ENCODE measurements at places on chromosomes 4 and X.

- no peak for DNase-seq
Measured at GRCh38 chr4:185304944-185305690, 90.6 kb downstream of the LRP2BP start.

DNA sequence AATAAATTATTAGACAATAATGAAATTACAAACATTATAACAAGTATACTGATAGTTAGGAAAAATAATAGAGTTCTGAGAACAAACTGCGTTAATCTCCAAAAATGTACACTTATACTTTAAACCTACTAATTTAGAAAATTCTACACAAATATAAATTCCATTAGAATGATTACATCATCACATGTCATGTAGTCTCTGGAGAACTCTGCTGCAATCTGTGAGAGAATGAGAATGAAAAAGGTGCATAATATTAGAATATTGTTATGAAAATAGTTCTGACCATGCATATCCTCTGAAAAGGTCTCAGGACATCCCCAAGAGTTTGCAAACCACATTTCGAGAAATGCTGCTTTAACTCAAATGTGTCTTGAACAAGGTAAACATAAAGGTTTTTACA lies 11.4 kb downstream of the GUCY1A1 start:
- DNase-seq, result no peak

DNA sequence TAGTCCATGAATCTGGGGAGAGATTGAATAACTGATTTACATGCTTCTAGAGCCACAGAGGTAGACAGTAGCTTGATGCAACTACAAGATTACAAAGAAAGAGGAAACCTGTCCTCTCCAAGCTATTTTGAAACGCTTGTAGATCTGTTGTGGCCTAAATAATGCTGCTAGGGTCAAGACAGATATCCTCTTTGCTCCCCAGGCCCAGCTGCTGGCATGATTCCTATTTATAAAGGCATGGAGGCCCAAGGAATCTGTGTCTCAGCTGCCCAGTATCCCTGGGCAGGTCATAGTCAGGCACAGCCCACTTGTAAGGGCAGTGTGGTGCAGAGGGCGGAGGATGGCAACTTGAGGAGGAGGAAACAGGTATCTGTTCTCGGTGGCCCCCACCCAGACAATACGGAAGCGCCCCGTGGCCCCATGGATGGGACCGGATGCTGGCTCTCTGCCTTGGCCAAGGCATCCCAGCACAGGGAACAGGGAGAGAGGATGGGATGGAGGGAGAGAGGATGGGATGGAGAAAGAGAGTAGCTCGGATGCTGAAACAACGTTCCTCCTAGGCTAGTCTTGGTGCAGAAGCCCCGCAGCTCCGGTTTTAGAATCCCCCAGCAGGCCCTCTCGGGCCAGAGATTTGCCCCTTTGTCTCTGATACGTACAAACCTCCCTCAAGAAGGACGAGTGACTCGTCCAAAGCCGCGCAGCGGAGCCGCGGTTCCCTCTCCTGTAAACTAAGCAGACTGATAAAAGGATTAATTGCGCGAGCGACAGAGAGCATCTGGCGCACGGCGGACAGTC lies 767 bp upstream of the SMIM20 start:
- peak; percentile 11 for DNase-seq

DNA sequence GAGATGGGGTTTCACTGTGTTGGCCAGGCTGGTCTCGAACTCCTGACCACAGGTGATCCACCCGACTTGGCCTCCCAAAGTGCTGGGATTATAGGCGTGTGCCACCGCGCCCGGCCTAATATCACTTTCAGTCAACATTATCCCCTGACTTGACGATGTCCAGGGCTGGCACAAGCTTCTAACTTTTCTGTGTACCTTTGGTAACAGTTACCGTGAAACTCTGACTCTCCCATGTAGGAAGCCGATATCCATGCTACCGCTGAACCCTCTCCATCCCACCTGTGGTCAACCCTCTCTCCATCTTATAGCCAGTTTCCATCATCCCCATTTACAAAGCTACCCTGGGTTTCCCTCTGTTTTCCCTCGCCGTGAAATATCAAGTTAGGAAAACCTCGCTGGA lies 77.5 kb downstream of the CRLF2 start:
- no peak for DNase-seq

- DNase-seq, result no peak
Measured at GRCh38 chr4:1347410-1347864, 429 bp downstream of the UVSSA start.

GRCh38 chrX:108699368-108699767 lies 37.0 kb downstream of the IRS4 start:
- no peak for DNase-seq

DNA sequence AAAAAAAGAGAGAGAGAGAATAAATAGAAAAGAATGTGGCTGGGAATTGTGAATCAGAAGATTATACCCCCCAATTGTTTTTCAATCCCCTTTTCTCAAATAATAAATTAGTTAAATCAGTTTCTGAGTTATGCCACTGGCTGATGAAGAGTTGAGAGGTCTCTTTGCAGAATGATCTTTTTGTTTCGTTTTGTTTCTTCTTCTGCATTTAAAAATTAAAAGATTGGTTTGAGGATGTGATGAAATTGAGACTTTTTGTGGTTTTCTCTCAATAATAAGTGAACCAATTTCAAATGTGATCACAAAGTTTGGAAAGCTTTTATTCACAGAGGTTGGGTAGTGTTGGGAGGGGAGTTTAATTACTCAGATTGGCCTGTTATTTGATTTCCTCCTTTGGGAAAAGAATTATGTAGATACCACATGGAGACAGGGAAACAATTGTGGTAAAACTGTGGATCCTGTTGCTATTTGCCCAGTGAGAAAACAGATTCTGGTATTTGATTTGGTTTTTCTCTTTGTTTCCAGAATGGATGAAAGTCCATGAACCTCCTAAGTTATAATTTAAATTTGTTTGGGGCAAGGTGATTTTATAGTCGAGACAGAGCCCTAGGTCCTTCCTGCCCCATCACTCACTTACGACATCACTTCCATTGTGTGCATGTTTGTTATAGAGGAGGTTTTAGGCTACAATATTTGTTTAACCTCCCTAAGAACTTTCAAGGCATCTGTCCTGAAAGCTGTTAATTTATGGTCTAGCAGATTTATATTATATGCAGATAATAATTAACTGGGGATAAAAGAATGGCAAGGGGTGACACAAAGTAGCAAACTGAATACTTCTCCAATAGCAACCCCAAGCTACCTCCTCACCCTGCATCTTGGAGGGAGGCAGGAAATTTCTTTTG lies 92.0 kb upstream of the BMPR1B start:
- DNase-seq, result no peak

GRCh38 chr4:145101091-145101490 lies 3.0 kb downstream of the ABCE1 start:
- DNase-seq, result no peak

GRCh38 chr4:102799816-102800215 lies 27.5 kb downstream of the UBE2D3 start:
- DNase-seq, result no peak

DNA sequence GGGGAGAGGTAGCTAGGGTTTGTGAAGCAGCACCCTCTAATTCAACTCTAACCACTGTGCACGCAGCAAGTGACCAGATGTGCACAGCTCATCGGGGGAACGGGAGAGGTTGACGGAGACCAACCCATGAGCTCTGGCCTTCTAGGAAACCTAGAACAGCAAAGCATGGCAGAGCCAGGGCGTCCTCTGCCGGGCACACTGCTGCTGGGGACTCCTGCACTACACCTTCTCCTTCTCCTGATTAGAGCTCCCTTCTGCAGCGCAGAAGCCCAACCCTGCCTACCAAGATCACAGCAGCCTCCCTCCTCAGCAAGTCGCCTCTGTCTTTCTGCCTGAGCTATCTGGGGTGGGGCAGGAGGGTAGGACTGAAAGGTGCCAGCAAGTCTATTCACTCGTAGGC lies 252.3 kb upstream of the PSAPL1 start:
- no peak for DNase-seq

- DNase-seq, result no peak
Measured at GRCh38 chr4:100208964-100209363, 18.7 kb upstream of the DDIT4L start.

- no peak for DNase-seq
Measured at GRCh38 chr4:105808750-105809041, 86.6 kb upstream of the NPNT start.

DNA sequence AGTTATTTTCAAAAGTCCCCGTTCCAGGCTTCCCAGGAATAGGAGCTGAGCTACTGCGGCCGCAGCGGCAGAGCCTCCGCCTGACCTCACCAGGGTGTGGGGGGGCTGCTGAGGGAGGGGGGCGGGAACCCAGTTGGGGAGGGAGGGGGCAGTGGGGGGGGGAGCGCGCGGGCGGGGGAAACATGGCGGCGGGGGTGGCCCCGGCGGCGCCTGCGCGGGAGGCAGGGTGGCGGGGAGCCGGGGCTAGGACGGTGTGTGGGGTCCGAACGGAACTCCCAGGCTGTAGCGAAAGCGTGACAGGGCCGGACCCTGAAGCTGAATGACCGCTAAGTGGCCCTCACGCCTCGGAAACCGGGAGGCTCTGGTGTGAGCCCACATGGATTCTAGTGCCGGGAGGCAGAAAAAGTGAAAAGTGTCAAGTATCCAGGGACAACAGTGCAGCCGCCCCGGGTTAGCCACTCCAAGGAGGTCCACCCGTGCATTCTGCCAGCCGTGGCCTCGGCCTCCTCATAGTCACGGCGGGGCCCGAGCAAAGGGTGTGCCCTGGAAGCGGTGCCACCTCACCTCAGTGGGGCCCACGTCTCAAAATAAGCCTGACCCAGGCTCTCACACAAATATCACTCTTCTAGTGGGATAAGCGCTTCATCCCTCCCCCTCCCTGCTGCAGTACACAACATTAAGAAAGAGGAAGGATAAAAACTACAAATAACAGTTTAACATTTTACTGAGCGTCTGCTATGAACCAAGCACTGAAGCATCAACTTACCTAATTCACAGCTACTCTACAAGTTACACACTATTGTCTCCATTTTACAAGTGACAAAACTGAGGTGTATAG lies at the start of gene KLHL13:
KLHL13 (minus strand) TSS at position 98 of the 838 bp plus-strand sequence. CDS start 88,337 bp downstream, outside the sequence.
- DNase-seq, result no peak

DNA sequence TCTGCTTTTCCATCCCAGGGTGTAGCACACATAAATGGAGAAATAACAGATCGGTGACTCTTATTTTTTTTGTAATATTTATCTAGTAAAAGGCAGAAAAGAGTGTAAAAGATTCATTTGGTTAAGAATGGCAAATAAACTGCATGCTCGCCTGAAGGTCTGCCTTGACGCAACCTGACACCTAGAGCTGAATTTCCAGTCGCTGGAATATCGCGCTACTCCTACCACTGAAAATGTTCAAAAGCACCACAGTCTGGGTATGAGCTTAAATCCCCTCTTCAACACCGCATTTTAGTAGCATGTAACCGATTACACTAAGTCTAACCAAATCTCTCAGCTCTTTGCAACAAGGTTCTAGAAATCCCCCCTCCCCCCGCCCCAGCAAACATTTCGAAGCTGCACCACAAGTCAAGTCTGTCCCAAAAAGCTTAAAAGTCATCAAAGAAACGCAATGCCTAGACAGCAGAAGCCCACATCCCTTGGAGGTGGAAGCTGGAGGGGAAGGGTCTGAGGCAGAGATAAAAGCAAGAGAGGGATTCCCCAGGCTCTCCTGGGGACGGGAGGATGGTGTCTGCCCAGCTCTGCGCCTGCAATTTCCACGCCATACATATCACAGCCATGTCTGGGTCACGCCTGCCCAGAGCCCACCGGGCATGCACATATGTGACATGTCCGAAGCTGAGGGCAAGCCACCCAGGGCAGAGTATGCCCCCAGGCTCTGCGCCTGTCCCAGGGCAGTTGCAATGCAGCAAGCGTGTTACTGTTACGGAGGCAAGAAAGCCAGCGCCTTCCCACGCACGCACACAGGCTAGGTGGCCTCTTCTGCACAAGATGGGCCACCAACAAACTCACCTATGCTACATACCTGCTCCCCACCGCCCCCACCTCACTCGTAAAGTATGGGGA lies 1.4 kb downstream of the FGF13 start:
- DNase-seq, result no peak

- no peak for DNase-seq
Measured at GRCh38 chr4:57090079-57090478, 20.1 kb downstream of the IGFBP7 start.

GRCh38 chr4:136355970-136356369 lies 1176.3 kb downstream of the PCDH18 start:
- DNase-seq, result no peak

- DNase-seq, result no peak
Measured at GRCh38 chr4:95889662-95890061, 49.8 kb downstream of the PDHA2 start.

- DNase-seq, result no peak
Measured at GRCh38 chr4:39571054-39571453, 43.8 kb upstream of the UGDH start.

DNA sequence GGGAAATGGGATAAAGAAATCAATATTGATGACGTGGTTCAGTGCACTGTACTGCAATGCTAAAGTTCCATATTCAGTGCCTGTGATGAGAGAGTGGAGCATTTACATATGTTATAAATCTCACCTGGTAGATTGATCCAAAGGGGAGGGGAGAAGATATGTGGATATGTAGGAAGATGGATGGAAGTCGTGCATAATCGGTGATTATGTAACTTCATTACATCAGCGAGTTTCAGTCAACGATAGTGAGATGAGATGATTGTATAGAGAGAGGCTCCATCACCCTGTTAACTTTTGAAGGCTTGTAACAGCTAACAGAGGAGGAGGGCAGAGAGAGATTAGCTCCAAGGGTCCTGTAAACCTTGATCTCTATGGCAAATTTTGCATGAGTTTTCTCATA lies 1.8 kb downstream of the IL1RAPL1 start:
- no peak for DNase-seq

DNA sequence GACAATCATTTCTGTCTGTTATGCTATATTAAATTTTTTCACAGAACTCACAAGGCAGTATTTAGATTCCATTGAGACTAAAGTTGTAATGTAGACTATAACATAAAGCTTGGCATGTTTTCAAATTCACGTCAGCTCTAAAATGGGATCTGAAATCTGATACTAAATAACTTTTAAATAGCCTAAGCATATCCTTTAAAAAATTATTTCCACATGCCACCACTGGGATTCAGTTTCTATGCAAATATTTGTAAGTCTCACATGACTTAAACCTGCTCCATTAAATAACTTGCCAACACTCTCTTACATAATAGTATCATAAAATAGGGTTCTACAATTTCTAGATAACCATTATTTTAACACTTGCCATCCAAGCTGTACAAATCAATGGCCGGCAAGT lies 32.4 kb downstream of the KLHL8 start:
- DNase-seq, result no peak

- no peak for DNase-seq
Measured at GRCh38 chr4:165580351-165580905, 201.6 kb downstream of the CPE start.

All from activated CD4-positive, alpha-beta T cell treated with anti-CD3 and anti-CD28 coated beads for 1 hour (primary cell).